Dermis microvascular lymphatic vessel endothelial cell (primary cell): ENCODE measurements at places on chromosomes 7 and 10. TPM values are rescaled to one million over a fixed set of nuclear protein-coding genes. Genes with fewer than 3 reads are reported as not detected.

The TSPAN13 gene
- total RNA-seq, result 37.7 and 42.6 TPM in 2 replicates

The SPDYE8 gene
- not detected in 2 replicates for total RNA-seq

The RNLS gene
- total RNA-seq, result 0.39 and 1.4 TPM in 2 replicates

The SLC39A12 gene
- total RNA-seq, result under 0.01 TPM in 1 of 2 replicates, not detected in the other

The RBP4 gene
- not detected in 2 replicates for total RNA-seq

The COBL gene
- under 0.01 TPM in 2 replicates for total RNA-seq

The GSDME gene
- total RNA-seq, result 13.7 and 15.1 TPM in 2 replicates

The BAIAP2L1 gene
- 0.25 and 0.26 TPM in 2 replicates for total RNA-seq

The ANKRD16 gene
- total RNA-seq, result 4.5 and 5.7 TPM in 2 replicates

The CALHM1 gene
- not detected in 2 replicates for total RNA-seq

The NAT16 gene
- not detected in 2 replicates for total RNA-seq
